ENCODE measurements at places on chromosomes 4 and X.

GRCh38 chrX:38066934-38067333, 60.6 kb downstream of the SYTL5 start:
- no peak for DNase-seq

DNA sequence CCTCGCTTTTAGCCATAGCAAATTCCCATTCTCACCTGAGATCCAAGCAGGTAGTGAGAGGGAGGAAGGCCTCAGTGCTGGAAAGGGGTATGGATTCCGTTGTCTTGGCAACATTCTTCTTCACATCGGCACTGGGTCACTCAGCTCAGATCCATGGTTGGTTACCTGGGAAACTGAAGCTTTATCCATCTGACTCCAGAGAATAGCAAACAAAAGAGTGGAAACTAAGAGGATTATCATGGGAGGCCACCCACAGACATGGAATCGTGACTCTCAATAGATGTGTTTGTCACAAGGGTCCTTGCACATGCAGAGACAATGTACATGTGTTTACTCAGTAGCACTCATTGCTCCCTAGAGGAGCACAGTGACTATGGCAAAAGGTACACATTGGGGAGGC, 81.0 kb downstream of the MAGED4 start:
- no peak for DNase-seq

DNA sequence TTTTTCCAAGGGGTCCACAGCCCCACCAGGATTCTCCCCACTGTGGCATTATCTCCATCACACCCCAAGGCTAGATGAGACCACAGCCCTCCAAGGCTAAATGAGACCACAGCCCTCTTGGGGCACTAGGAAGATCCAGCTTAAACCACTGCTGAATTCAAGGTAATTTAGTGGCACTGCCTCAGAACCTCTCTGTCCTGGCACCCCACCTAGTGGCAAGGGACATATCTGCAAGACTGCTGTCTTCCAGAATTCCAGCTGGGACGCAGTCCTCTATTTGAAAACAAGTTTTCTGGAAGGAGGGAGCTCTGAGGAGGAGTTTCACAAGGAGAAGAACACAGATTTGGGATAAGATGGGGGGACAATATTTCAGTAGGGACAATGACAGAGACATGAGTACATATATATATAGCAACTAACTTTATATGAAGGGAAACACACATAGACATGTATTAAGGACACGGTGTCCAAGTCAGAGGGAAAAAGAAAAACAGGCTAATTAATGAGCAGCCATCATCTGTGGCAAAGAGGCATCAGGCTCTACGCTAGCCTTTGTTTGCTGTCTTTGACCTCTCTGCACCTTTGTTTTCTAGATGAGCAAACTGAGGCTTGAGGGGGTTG, 9.3 kb downstream of the CETN2 start:
- peak; percentile 17 for DNase-seq

DNA sequence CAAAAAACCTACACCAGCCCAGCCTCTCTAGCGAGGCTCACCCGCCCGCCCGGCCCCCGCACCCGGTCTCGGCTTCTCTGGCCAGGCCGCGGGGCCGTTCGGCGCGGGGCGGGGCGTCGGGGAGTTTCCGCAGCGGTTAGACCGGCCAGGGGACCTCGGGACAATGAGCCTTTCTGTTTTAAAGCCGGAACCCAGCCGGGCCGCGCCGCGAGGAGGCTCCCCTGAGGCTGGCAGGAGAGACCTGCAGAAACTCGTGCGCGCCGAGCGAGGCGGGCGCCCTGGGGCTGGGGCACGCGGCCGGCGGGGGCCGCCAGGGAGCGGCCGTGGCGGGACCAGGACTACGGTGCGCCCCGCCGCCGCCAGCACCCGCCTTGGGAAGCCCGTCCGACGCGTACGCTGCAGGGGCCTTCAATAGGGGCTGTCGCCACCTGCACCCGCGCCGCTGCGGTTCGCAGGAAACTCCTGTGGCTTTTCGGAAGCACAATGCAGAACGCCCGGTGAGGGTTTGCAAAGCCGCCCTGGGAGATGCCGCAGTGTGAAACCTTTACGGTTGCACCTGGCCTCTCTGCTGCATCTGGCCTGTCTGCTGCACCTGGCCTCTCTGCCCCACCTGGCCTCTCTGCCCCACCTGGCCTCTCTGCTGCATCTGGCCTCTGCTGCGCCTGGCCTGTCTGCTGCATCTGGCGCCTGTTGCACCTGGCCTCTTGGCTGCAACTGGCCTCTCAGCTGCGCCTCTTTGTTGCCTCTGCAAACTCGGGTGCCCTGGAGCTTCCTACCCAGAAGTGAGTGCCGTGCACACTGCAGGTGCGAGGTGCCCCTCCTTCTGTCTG, 63.9 kb downstream of the TRAPPC11 start:
- peak; percentile 78 for DNase-seq

DNA sequence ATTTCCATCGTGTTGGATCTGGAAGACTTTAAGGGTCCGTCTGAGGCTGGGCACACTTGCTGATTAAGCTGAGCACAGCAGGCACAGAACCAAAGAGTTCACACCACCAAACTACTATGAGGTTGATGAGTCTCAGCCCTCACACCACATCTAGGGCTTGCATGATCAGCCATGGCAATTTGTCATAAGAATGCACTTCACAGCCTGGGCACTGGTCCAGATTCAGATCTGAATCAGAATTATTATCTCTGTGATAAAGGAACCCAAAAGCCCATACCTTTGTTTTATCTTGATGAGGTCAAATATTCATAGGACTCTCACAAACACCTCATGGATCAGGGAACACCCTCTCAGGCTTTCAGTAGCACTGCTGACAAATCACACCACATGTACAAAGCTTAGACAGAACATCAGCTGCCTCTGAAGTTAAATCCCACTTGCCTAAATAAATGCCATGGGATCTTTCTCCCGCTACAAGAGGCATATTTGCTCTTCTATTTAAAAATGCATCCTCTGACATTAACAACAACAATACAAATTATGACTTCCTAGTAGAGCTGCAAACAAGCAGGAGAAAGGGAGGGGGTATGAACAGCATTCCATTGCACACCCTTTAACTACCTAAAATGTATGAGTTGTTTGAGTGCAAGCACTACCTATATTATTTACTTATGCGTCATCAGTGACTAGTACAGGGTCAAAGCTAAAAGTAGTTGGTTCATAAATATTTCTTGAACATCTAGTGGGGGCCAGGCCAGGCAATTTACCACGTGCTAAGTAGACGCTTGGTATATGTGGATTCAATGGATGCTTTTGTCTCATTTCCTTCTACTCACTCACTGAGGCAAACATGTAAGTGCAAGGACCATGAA, 186.3 kb upstream of the FGF13 start:
- no peak for DNase-seq

- no peak for DNase-seq
These were observed 137.9 kb upstream of the S100G start for GRCh38 chrX:16511796-16512776.

DNA sequence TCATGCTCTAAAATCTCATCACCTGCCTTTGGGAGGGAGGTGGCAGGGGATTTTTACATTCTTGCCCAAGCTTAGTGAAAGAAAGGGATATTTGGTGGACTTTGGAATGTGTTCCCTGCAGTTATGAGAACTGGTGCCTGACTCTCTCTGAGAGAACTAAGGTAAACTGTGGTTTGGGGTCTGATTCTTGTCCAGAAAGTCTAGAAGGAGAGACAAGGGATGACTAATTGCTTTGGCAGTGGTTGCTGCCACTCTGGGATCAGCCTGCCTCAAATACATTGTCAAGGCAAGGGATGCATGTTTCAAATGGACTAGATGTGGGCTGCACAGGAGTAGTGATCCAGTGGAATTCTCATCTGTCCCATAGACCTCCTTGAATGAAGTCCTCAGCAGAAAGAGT, 115.2 kb downstream of the DDIT4L start:
- no peak for DNase-seq

- DNase-seq: no peak
These were observed 23.9 kb upstream of the GATB start for GRCh38 chr4:151784706-151785105.

DNA sequence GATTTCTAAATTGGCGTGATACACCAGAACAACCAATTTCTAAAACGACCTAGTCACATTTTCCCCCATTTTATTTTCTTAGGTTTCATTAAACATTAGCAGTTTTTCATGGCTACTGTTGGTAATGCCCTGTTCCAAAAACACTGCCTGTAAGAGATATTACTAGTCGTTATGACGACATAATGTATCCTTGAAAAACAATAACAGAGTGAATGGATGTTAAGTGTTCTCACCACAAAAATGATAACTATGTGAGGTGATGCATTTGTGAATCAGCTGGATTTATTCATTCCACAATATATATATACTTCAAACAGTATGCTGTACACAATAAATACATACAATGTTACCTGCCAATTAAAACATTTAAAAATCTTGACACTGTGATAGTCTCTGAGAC, 1147.6 kb upstream of the PCDH10 start:
- DNase-seq: no peak

All from SHP77 (cell line).